Stomach (tissue), 19 donors: ENCODE measurements at places on chromosomes 4 and X. TPM values are rescaled to one million over a fixed set of nuclear protein-coding genes. Genes with fewer than 3 reads are reported as not detected.

The PNMA6A gene
- total RNA-seq = 2.4 TPM

DNA sequence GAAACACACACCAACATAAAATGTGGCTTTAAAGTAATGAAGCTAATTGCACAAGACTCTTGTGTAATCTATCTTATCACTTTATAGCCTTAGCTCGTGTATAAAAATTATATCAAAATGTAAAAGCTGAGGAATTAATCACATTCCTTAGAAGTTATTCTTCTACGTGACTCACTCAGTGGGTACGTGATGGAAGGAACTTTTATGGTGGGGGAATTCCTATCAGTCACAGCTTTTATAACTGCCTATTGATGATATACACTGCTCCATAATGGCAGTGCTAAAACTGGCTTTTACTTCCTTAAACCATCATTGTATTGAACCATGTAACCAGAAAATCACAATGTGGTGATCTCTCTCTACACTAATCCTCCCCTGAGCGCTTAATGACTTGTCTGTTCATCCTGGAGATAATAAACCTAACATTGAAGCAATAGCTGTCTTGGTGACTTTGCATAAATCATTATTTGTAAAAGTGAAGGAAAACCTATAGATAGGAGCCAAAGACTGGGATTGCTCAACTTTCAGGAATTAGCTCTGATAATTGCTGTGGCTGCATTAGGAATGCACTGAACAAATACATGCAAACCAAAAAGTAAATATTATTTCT is 276.7 kb downstream of the GBA3 start:
- no peak overlapping the region for H3K27ac ChIP-seq
- H3K27me3 ChIP-seq = no peaks in the 10 kb centered on the region
- H3K4me3 ChIP-seq = no peak overlapping the region
- no peak for DNase-seq
- H3K36me3 ChIP-seq = no peaks in the 10 kb centered on the region
- H3K4me1 ChIP-seq = no peaks in the 10 kb centered on the region

GRCh38 chr4:4923201-4923600 is 63.7 kb downstream of the MSX1 start:
- H3K27ac ChIP-seq = no peak overlapping the region
- no peak overlapping the region for H3K4me3 ChIP-seq

GRCh38 chrX:112645774-112646173 is 34.0 kb downstream of the LHFPL1 start:
- H3K4me3 ChIP-seq = no peak overlapping the region
- no peaks in the 10 kb centered on the region for H3K27me3 ChIP-seq
- H3K36me3 ChIP-seq = no peaks in the 10 kb centered on the region
- no peak for DNase-seq
- H3K27ac ChIP-seq = no peak overlapping the region

GRCh38 chr4:22315628-22316027 is 200.2 kb downstream of the ADGRA3 start:
- no peak for DNase-seq
- H3K4me3 ChIP-seq = no peak overlapping the region
- no peak overlapping the region for H3K27ac ChIP-seq
- H3K36me3 ChIP-seq = no peaks in the 10 kb centered on the region
- H3K27me3 ChIP-seq = no peaks in the 10 kb centered on the region
- H3K4me1 ChIP-seq = no peaks in the 10 kb centered on the region
